ENCODE measurements at places on chromosomes 5 and 9. TPM values are rescaled to one million over a fixed set of nuclear protein-coding genes. Genes with fewer than 3 reads are reported as not detected.
A peak's percentile ranks its signal among the peaks of the same experiment; 100 is the strongest.

SHOC1 gene
- total RNA-seq, result not detected

C1QTNF3 gene
- total RNA-seq, result 4.2 TPM

TMEFF1 gene
- 3.7 TPM for total RNA-seq

SAXO1 gene
- not detected for total RNA-seq

CDC20B gene
- total RNA-seq, result not detected

CEL gene
- 1.8 TPM for total RNA-seq

GRIA1 gene
- not detected for total RNA-seq

CDH6 gene
- not detected for total RNA-seq

DNA sequence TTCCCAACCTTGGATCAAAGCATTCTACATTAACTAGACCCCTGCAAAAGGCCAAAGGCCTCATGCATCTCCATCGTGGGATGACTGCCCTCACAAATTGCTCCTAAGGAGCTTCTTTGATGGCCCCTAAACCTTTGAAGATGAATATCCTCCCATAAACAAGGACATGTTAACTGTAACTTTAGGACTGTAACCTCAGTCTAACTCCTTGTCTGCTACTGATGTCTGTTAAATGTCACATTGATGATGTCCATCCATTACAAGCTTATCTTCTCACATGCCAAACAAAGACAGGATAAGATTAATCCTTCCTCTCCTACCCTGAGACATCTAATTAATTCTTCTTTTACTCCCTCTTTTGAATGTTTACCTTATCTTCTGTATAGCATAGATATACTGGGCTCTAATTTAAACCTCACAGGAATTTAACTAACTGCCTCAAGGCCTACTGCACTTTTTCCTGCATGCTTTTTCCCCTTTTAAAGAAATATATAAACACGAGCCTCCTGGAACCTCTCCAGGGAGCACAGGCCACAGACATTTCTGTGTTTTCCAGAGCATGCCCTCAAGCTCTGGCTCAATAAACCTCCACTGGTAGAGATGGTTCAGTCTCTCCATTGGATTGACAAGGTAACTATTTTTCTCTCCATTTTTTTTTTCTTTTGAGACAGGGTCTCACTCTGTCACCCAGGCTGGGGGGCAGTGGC is 90.6 kb upstream of the SLC25A48 start:
- no peak for DNase-seq

- no peak for DNase-seq
Measured at GRCh38 chr5:175467983-175468690, 10.2 kb upstream of the SFXN1 start.

- peak; percentile 31 for DNase-seq
Measured at GRCh38 chr5:60960591-60960990, 15.6 kb downstream of the NDUFAF2 start.

GRCh38 chr9:38334234-38334633 is 58.3 kb upstream of the ALDH1B1 start:
- DNase-seq, result peak; percentile 4

DNA sequence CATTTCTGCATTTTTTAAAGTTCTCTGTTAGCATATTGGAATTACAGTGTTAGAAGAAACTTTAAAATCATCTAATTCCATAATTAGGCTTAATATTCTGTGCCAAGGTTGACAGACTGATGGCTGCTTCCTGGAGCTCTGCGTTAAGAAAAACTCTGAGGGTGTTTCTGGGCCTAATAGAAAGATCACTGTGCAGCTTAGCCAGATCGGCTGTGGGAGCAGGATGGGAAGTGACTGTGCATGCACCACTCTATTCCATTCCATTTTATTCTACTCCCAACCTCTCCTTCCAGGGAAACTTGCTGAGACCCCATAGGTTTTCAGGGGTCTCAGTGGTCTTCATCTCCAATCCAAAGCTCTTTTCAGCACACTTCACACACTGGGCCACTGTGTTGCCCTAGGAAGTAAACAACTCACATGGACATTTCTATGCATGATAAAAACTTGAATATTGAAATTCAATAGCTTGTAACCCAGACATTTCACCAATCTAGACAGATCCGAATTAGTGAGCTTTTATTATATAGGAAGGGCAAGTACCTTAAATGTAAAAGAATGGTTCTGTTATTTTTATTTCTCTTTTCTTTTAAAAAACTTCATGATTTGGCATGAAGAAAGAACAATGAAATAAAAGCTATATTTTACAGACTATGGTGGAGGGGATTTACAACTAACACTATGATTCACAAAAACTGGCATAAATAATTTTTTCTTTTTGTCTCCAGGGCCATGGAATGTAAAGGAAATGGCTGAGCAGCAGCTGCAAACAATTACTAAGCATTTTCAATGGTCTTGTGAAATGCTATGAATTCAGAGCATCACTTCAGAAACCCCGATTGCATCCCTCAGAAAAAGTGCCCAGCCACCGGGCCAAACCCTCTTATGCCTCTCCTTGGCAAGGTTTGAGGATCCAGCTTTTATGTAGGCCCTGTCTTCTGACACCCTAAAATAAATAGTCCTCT is 51.4 kb upstream of the DAB2 start:
- DNase-seq, result no peak

- no peak for DNase-seq
Measured at GRCh38 chr9:90799271-90799852, 2.3 kb upstream of the SYK start.

Measured in OCI-LY7 (cell line).